Aorta (tissue), 5 donors: ENCODE measurements at places on chromosomes 5 and 9. TPM values are rescaled to one million over a fixed set of nuclear protein-coding genes. Genes with fewer than 3 reads are reported as not detected.
A peak's percentile ranks its signal among the peaks of the same experiment; 100 is the strongest.

- H3K4me3 ChIP-seq, result no peak overlapping the region
- no peaks in the 10 kb centered on the region for H3K27me3 ChIP-seq
- H3K4me1 ChIP-seq, result no peaks in the 10 kb centered on the region
- no peak overlapping the region for H3K27ac ChIP-seq
- DNase-seq, result no peak
- peaks cover under 1% of the 10 kb centered on the region for H3K36me3 ChIP-seq
Measured at GRCh38 chr9:77807846-77808750, 160.0 kb upstream of the GNA14 start.

DNA sequence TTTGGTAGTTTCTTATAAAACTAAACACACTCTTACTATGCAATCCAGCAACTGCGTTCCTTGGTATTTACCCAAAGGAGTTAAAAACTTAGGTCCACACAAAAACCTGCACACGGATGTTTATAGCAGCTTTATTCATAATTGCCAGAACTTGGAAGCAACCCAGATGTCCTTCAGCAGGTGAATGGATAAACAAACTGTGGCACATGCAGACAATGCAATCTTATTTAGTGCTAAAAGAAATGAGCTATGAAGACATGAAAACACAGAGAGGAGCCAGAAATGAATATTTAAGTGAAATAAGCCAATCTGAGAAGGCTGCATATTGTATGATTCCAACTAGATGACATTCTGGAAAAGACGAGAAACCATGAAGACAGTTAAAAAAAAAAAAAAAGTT lies 10.7 kb downstream of the WNK2 start:
- no peak for DNase-seq
- H3K27ac ChIP-seq, result no peak overlapping the region
- no peaks in the 10 kb centered on the region for H3K36me3 ChIP-seq
- no peak overlapping the region for H3K4me3 ChIP-seq
- no peaks in the 10 kb centered on the region for H3K27me3 ChIP-seq
- H3K4me1 ChIP-seq, result no peaks in the 10 kb centered on the region

GRCh38 chr5:117880932-117881331 lies 1107.4 kb downstream of the DTWD2 start:
- no peak overlapping the region for H3K4me3 ChIP-seq
- H3K27me3 ChIP-seq, result no peaks in the 10 kb centered on the region
- H3K36me3 ChIP-seq, result no peaks in the 10 kb centered on the region
- no peak overlapping the region for H3K27ac ChIP-seq
- no peak for DNase-seq
- no peaks in the 10 kb centered on the region for H3K4me1 ChIP-seq

DNA sequence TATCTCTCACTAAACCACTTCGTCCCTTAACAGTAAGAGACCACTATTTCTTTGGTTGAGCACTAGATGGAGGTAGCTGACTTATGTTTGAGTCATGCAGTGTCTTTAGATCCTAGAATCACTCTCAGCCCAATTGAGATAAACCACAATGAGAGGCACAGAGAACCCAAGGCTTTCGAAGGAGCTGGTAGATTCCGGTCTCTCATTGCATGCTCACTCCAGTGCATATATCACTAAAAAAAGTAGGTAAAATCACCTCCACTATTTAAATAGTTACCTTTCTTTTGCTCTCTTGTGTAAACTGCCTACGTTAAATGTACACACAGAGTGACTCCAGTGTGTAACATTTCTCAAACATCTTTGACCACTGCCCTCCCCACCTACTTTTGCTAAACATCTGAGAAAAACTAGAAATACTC lies 27.6 kb downstream of the ACTL7A start:
- peaks cover 11% of the 10 kb centered on the region for H3K36me3 ChIP-seq
- no peak overlapping the region for H3K4me3 ChIP-seq
- DNase-seq, result no peak

- no peaks in the 10 kb centered on the region for H3K27me3 ChIP-seq
- no peaks in the 10 kb centered on the region for H3K4me1 ChIP-seq
- no peak overlapping the region for H3K4me3 ChIP-seq
- DNase-seq, result no peak
- H3K36me3 ChIP-seq, result no peaks in the 10 kb centered on the region
Measured at GRCh38 chr5:36462295-36463021, 143.9 kb upstream of the SLC1A3 start.

- DNase-seq, result peak; percentile 90
- H3K27ac ChIP-seq, result peak overlapping the region; percentile 15
- no peaks in the 10 kb centered on the region for H3K27me3 ChIP-seq
- peak overlapping the region; percentile 75 for H3K4me3 ChIP-seq
Measured at GRCh38 chr9:130172858-130173665, 858 bp downstream of the NCS1 start.

GRCh38 chr5:96816411-96816939 lies 8.7 kb upstream of the ERAP1 start:
- H3K4me1 ChIP-seq, result no peaks in the 10 kb centered on the region
- DNase-seq, result no peak
- H3K36me3 ChIP-seq, result no peaks in the 10 kb centered on the region
- no peaks in the 10 kb centered on the region for H3K27me3 ChIP-seq

FAM221B gene
- total RNA-seq, result not detected

SPATA6L gene
- 3.8 TPM for total RNA-seq
